NCI-H1105 treated with DMSO at 0.1 percent for 48 hours (cell line): ENCODE measurements at places on chromosomes 1 and 21.

GRCh38 chr1:61012341-61012761 is 70.0 kb upstream of the NFIA start:
- DNase-seq, result no peak

DNA sequence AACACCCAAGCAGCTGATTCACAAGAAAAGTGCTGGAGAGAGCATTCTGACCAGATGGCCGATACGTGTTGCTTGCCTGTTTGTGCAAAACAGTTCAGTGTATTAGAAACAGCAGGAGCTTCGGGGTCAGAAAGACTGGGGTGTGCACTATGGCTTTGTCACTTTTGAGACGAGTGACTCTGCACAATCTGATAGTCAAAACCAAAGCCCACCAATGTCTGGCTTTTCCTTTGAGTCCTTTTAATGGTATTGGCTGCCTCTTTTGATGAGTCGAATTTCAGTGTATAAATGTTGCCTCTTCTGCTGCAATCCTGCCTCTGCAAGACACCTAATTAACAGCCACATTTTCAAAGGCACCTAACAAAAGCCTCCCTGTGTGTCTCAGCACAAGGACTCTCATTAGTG is 444.6 kb downstream of the AJAP1 start:
- DNase-seq, result peak; percentile 76

- no peak for DNase-seq
Observed at GRCh38 chr1:53375440-53375839, 47.6 kb upstream of the LRP8 start.

DNA sequence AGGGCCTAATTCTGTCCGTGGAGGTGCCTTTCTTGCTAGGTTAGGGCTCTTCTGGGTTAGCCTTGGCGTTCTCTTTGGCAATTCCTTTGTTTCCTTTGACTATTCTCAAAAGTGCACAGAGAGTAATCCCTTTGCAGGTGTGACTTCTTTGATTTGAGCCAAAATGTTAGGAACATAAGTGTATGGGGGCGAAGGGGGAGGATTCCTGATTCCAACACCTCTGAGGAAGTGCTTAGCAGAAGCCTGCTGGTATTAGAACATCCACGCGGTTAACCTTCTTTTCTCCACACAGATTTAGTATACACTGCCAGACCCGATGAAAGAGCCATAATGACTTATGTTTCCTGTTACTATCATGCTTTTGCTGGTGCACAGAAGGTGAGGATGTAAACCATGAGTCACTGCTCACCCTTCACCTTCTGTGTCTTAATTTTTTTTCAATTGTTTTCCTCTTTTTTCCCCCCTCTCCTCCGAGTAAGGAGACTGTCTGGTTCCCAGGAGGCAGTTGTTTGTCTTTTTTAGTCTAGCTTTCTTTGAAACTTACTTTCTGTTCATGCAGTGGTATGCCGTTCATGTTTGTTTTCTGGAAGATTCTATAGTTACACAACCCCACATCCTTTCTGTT is 48.0 kb downstream of the ACTN2 start:
- no peak for DNase-seq

GRCh38 chr1:82836973-82837680 is 1036.4 kb downstream of the ADGRL2 start:
- no peak for DNase-seq

- no peak for DNase-seq
Observed at GRCh38 chr1:9691691-9692090, 40.2 kb downstream of the PIK3CD start.

DNA sequence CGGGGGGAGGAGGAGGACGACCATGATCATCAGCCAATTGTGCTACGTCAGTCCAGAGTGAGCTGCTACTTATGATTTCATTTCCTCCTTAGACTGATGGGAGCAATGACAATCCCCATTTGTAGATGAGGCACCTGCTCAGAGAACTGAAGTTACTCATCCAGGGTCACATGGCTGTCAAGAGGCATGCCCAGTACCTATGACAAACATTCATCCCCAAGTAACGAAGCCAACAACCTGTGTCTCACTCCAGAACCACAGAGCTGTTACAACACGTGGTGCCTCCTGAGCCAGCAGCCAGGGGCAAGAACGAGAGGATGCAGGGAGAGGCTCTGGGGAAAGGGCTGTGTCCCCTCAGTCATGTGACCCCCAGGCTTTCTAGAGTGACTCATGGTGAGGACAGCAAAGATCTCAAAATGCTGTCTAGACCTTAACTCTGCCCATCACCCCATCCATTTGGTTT is 93.6 kb downstream of the SIM2 start:
- DNase-seq, result no peak

DNA sequence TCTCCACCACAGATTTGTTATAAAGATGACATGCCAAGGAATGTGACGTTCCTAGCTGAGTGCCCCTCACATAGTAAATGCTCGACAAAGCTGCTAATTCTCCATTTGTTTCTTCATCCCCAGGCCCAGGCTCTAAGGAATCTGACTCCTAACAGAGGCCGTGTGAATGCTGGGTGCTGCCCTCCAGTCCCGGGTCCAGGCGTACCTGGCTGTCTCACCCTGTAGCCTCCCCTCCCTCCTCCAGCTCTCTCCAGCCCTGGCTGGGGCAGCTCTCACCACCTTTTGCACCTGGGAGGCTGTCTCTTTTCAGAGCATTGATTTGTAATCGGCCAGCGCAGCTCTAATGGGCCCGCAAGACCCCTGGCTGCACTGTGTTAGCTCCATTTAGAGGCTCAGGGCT is 11.2 kb upstream of the KLHDC7A start:
- no peak for DNase-seq

- DNase-seq, result peak; percentile 62
Observed at GRCh38 chr1:204431310-204432184, 19.9 kb upstream of the PPP1R15B start.

DNA sequence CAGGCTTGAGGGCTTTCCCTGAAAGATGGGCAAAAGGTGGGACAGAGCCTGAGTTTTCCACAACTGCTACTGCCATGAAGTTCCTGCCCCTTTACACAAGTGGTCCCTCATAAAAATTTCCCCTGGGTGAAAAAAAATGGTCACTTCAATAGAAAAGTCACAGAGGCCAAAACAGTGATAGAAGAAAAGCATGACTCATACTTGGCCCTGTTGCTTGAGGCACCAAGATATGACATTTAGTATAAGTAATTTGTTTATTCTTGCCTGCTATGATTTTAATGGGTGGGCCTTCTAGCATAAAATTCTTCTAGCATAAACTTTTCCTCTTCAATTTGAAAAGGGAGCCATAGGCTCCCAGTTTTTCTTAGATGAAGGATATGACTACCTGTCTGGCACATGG is 280.2 kb downstream of the DPYD start:
- no peak for DNase-seq

GRCh38 chr1:46820560-46821060 is 21.8 kb downstream of the CYP4B1 start:
- DNase-seq, result no peak

DNA sequence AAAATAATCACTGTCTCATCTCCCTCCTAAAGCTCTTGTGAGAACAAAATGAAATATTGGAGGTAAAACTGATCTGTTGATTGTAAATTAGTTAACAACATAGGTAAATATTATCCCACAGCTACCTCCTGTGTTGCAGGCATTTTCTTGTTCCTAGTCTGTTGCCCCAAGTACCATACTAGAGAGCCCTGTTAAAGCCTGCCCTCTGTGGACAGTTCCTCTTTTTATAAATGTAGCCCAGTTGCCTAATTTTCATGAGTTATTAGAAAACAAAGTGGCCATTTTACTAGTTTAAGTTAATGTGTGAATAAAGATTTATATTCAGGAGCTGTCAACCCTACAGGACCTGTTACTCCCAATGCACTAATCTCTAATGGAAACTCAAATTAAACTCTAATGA is 180.0 kb upstream of the KCND3 start:
- no peak for DNase-seq

DNA sequence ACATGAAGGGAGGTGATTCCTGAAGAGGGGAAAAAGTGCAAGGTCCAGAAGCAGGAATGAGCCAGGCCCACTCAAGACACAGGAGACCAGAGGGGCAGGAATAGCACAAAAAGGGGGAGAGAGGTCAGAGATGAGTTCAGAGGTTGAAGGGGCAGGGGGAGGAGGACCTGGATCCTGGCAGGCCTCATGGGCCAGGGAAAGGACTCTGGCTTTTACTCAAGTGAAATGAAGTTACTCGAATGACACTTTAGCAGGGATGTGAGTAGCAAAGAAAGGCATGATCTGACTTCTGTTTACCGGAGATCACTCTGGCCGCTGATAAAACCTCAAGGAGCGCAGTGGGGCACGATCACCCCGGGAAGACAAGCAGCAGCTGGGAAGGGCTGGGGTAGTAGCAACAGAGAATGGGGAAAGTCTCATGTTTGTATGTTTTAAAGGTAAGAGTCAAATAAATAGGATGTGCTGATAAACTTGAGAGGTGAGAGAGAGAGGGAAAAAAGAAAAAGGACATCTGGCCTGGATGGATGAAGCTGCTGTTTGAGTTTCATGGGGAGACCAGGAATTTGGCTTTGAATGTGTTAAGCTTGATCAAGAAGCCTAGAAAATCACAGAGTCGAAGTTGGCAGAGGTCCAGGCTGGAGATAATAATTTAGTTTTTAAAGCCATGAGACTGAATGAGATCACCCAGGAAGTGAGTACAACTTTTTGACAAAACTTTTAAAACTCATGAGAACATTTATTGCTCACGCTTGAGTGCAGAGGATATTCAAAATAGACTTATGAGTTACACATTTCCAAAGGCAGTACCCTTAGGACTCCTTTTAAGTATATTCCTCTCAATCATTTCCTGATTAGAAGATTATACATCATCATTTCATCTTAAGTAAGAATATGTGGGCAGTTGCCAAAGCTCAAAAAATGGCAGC is 156.0 kb downstream of the RERE start:
- DNase-seq, result no peak

- DNase-seq, result no peak
Observed at GRCh38 chr1:46689356-46689755, 17.7 kb downstream of the TEX38 start.

DNA sequence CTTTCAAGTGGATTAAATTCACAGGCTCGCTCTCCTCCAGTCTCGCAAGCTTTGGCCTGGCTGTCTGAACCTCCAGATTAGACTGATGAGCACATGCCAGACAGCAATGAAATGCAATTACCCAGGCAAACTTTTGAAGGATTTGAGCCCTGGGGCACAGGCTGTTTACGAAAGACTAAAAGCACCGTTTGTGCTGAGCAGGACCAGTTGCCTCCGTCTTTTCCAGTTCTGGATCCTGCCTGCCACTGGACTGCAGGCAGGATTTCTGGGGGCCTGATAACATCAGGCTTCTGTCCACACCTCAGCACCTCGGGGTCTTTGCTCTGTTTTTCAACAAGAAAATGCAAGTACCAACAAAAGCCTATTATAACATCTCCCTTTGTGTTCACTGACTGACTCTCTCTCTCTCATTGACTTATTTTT is 145.7 kb downstream of the CLIC6 start:
- no peak for DNase-seq

DNA sequence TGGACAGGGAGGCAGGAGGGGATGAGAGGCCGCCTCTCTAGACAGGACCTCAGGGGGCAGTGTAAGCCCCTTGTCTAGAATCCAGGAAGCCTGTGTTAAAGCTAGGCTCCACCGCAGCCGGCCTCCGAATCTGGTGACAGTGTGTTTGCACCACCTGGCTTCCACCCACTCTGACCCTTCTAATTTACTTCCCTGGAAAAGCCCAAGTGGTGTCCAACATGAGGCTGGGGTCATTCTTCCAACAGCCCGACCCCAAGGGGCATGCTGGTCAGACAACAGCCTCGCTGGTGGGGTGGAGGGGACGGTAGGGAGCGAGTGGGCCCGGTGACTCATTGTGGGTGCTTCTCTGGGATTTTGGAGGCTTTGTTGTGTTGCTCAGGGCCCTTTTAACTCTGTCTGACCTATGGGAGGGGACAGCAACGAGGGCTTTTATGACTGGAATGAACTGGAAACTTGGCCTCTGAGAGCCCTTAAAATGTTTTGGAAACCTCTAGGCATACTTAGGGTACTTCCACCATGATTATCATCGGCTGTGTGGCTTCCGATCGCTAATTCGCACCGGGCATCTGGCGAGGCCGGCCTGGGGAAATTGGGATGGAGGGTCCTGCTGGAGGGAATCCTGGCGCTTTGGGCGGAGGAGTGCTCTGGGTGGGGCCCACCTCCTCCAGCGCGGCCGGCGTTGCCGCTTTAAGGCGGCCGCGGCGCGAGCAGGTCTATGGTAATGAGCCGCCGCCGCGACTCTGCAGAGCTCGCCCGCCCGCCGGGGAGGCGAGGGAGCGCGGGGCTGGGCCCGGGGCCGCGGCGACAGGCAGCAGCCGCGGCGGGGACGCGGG is at the start of gene CELSR2:
Gene CELSR2 (plus strand): TSS at position 743 of the 833 bp plus-strand sequence. CDS start 541 bp downstream, outside the sequence.
- DNase-seq, result peak; percentile 61

DNA sequence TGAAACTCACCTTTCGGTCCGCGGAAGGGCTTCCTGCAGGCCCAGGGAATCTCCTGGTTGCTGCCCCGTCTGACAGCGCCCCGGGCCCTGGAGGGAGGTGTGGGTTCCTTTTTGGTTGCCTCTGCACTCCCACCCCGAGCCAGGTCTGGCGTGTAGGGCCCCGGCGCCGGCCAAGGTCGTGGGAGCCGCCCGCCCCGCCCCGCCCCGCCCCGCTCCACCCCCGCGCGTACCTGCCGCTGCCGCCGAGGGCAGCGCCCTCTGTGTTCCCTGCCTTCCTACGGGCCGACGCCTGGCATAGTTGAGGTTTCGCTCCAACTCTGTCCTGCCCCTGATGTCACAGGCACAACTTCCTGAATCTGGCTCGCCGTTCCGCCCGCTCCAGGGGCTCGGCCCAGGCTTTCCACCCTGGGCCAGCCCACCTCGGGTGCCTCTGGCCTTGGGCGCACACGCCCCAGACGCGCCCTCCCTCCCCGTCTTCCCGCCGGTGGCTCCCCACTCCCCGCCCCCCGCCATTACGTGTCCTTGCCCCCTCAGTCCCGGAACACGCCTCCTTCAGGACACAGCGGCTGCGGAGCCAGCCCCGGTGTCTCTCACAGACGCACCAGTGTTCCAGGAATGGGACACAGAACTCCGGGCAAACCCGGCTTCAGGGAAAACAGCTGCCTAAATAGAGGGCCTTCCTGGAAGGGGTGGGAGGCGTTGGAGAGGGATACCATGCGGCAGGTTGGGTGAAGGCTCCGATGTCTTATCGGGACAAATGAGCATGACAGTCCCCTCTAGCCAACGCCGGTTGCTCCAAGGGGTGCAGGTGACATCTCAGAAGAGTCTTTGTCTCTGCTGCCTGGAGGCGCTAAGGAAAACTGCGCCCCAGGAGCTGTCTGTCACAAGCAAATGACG is at the start of gene KIAA0040:
Gene KIAA0040 (minus strand): TSS at position 147 of the 897 bp plus-strand sequence. CDS start 31,763 bp downstream, outside the sequence.
- DNase-seq, result peak; percentile 32

GRCh38 chr1:109255678-109256077 is 6.3 kb downstream of the CELSR2 start:
- DNase-seq, result no peak

DNA sequence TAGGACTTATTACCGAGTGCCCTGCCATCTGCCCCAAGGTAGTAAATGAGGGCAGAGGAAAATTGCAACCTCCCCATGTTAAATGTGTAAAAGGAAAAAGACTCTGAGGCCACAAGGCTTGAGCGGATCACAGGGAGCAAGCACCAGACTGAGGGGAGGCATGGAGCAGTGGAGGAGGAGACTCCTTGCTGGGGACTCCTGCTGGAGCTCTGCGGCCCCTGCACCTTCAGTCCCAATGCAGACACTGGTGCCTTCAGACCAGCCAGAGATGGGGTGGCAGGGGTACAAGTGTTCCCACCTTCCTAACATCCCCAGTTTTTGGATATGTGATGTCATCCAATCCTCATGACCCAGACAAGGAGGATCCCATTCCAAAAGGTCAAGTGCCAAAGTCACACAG is 128.4 kb upstream of the NGF start:
- no peak for DNase-seq

- peak; percentile 41 for DNase-seq
Observed at GRCh38 chr1:173190101-173190936, 16.8 kb downstream of the TNFSF4 start.

- DNase-seq, result no peak
Observed at GRCh38 chr1:25569597-25570396, 26.4 kb downstream of the LDLRAP1 start.

GRCh38 chr1:8026976-8027747 is 1.1 kb upstream of the ERRFI1 start:
- no peak for DNase-seq
